ENCODE measurements at places on chromosomes 4 and X. TPM values are rescaled to one million over a fixed set of nuclear protein-coding genes. Genes with fewer than 3 reads are reported as not detected.

DNA sequence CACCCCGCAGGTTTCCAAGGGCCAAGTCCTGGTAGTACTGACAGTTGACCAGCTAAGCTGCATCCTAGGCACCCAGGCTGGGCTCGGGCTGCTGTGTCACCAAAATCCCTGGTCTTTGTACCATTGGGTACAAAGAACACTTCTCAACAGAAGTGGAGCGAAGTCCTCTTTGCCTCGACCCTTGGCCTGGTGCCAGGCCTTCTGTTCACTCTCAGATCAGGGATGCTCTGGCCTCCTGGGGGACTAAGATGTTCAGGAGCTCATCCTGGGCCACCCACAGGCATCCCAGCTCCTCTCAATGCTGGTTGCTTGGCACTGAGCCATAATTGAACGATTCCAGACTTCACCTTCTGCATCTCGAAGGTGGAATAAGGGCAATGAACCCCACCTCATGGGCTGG lies 13.8 kb upstream of the SLC2A9 start:
- DNase-seq, result no peak

DNA sequence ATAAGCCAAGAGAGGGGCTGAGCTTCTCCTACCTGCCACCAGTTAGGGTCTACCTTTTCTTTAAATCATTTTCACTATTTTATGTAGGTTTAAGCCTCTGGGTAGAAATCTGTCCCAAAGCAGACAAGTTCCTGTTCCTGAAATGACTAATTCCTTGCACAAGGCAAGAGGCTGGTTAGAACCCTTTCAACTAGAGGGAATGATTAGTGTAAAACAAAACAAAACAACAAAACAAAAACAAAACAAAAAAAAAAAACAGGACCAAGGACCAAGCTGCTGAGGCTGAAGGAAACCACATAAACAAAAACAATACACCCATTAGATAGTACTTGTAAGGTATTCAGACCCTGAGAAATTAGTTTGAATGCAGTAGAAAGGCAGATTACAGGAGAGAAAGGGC lies 62.7 kb downstream of the MAML3 start:
- no peak for DNase-seq

GRCh38 chr4:139890816-139891215 lies 225.2 kb downstream of the MGST2 start:
- peak; percentile 60 for DNase-seq

DNA sequence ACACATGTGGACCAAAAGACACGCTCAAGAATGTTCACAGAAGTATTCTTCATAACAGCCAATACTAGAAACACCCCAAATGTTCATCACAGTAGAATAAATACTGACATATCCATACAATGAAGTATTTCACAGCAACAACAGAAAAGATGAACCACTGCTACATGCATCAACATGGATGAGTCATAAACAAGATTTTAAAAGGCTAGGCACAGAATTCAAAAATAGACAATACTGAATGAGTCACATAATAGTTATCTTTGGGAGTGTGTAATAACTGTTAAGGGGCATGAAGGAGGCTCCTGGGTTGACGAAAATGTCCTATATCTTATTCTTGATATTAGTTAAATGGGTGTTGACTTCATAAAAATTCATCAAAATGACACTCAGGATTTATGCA lies 43.5 kb downstream of the CLOCK start:
- DNase-seq, result peak; percentile 78

DNA sequence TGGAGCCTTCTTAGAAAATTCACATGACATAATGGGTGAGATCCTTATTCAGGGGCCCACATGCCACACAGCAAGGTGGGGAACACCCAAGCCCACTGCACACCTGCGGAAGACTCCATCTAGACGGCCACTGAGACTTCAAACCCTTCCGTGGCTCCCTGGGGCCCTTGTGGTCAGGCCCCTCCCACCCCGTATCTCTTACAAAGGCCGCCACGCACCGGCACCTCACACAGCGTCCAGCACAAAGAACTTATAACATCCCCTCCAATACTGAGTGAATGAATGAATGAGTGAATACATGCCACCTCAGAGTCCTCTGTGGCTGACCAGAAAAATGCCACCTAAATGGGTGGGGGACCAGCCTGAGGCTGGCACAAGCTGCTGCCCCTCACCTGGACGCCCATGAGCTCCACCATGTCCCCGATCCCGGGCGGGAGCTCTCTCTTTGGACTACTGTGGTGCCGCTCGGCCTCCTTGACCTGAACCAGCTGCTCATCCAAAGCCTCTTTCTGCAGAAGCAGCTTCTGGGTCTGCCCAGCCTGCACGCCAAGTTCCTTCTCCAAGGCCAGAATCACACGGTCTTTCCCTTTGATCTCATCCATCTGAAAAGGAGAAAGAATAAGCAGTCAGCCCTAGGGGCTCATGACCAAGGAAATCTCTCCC lies 66.9 kb upstream of the C4orf50 start:
- no peak for DNase-seq

GRCh38 chr4:79181190-79181589 lies 144.7 kb downstream of the NAA11 start:
- no peak for DNase-seq

DNA sequence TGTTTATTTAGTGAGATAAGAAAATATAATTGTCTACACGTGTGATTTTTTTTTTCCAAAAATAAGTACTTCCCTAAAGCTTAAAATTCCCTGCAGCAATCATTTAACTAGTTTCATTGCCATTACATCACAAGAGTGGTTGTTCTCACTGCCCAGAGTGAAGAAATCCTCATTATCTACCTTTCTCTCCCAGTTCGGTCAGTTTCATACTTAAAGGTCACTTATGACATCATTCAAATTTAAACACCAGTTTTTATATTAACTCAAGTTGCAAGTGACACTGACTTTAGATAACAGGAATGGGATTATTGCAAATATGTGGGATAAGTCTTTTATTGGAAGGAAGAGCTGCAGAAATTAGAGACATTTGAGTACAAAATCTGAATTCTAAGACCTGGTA lies 1699.8 kb upstream of the IGFBP7 start:
- no peak for DNase-seq

DNA sequence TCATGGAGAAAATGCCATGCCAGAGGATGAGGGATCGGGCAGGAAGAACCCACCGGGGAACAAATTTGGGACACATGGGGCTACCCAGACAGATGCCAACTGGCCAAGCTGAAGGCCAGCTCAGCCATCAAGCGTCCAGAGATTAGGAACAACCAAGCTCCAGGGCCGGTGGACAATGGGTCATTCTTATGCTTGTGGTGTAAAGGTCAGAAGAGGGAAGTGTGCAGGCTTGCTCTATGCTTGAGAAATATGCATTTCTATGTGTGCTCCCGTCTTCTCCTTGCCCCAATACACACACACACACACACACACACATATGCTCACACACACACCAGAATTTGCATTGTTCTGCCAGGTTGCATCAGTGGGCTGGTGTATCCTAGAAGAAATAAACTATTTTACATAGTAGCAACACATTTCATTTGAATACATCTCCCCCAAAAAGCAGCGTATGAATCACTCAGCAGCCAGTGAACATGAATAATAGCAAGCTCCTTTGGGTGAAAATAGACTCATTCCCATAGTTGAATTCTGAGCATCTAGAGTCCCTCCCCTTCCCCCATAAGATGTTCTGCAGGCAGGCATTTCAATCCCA lies 201.9 kb upstream of the PPARGC1A start:
- DNase-seq, result peak; percentile 51

DNA sequence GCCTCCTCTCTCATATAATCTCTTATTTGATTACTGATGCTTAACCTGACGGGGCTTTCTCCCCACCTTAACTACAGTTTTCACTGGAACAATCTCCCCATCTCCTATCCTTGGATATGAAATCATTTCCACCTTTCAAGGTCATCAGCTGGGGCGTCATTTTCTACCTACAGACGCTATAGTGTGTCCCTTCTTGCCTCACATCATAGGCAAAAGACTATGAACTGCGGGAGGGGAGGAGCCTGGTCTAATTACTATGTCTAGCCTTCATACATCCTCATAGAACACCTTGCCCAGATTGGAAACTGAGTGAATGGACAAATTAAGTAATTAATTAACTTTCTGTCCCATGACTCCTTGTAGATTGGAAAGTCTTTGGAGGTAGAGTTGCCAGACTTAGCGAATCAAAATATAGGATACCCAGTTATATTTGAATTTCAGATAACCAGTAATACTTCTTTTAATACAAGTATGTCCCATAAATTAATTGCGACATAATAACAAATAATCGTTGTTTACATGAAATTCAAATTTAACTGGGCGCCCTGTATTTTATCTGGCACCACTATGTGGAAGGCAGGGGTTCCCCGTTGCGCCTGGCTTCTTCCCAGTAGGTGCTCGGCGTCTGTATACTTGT lies 752 bp upstream of the ATP6AP2 start:
- DNase-seq, result no peak

GRCh38 chr4:111807576-111807975 lies 337.7 kb upstream of the FAM241A start:
- no peak for DNase-seq

DNA sequence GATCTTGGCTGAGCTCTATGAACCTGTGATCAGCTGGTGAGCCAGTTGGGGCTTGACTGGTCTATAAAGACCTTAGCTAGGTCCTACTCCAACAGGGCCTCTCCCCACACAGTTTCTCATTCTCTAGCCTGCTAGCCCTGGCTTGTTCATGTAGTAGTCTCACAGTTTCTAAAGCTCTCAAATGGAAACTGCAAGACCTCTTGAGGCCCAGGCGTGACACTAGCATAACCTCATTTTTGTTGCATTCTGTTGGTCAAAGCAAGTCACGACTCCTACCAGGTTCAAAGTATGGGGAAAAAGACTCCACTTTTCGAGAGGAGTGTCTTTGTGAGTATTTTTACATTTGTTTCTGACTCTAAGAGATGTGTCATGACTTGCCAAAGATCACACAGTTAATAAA lies 50.9 kb downstream of the CEP44 start:
- DNase-seq, result no peak

- no peak for DNase-seq
Observed at GRCh38 chrX:144715337-144715736, 532.0 kb upstream of the SPANXN1 start.

DNA sequence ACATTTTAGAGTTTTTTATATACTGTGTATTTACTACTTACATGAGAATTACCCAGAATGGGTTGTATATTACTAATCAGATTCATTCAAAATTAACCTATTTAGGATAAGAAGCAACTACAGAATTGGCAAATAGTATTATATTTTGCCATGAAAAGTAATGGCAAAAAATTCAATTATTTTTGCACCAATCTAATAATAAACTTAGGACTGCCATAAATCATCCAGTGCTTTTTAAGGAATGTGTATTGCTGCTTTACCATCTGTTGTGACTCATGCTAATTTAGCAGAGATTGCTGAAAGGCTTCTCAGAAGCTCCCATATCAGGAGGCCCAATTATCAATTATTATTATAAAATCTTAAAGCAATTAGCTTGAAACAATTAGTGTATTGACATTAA lies 24.0 kb downstream of the NPY2R start:
- no peak for DNase-seq

DNA sequence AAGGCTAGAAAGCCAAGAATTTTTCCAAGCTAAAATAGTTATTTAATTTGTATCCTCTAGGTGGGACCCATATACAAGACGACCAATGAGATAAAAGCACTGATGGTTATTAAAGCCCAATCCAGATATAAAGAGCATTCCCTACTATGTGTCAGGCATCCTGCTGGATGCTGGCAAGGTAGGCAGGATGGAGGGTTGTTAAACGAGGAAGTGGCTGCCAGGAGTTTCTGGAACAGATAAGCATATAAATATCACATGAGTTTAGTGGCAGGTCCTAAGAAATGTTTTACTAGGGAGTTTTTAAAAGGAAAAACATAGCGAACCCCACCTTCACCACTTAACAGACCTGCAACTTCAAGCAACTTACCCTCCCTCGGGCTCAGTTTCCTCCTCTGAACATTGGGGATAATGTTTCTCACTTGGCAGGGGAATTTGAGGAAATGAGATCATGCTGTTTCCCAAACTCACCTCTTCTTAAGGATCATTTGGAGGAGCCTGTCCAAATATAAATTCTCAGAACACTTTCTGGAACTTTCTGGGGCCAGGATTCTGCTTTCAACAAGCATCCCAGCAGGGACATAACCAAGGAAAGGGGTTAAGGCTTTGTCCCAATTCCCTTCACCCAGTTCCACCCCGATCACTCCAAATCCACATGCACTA lies 94.3 kb upstream of the LDB2 start:
- no peak for DNase-seq

DNA sequence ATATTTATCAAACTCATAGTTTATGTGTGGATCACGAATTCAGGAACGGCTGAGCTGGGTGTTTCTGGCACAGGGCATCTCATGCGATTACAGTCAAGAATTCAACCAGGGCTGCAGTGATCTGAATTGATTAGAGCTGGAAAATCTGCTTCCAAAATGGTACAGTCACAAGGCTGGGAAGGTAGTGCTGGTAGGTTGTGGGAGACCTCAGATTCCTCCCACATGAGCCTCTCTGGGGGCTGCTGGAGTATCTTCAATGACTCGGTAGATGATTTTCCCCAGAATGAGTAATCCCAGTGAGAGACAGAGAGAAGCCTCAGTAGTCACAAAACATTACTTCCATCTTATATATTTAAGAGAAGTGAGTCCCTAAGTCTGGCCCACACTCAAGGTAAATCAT lies 36.2 kb upstream of the PRDX4 start:
- no peak for DNase-seq

DNA sequence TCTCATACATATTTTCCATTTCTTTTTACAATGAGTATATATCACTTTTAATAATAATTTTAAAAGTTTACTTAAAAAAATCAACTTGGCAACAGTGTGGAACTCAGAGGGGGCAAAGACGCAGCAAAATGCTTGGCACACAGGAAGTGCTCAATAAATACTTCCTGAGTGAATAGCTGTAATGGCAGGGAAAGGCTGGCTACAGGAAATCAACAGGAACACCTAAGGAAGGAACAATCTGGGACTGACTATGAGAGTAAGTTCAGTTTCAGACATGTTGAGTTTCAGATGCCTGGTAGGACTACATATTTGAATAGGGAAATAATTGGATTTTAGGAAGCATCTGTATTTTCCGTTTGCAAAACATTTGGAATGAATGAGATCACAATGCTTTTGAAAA lies 137.6 kb downstream of the SCLT1 start:
- DNase-seq, result no peak

GRCh38 chrX:114581528-114582263 lies 2.2 kb upstream of the HTR2C start:
- no peak for DNase-seq

GRCh38 chr4:46386570-46386969 lies 3.4 kb downstream of the GABRA2 start:
- DNase-seq, result no peak

DNA sequence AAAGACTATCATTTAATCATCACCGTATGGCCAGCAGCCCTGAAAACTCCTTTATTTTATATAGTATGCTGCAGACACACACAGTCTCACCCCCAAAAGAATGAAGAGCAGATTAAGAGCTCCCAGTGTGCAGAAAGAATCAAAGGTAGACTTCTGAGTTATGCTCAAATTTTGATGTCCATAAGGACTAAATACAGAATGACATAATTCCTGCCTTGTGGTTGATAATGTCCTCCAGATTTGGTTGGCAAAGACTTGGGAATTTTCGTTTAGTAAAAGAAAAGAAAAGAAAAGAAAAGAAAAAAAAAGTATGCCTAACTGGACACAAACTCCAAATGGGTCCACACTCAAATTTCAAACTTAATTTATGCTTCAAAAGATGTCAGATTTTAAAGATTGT lies 118.1 kb upstream of the PLAC1 start:
- DNase-seq, result no peak

FGFR3 gene
- 0.33 TPM for total RNA-seq

USP38 gene
- 15.7 TPM for total RNA-seq

APLN gene
- 0.17 TPM for total RNA-seq

TADA2B gene
- 10.0 TPM for total RNA-seq

SERTM2 gene
- total RNA-seq, result under 0.01 TPM

MEPE gene
- not detected for total RNA-seq

AREG gene
- 1.5 TPM for total RNA-seq

PNMA6A gene
- 3.3 TPM for total RNA-seq

SRPX2 gene
- total RNA-seq, result 18.2 TPM

CSAG1 gene
- not detected for total RNA-seq
